Activated CD4-positive, alpha-beta memory T cell treated with anti-CD3 and anti-CD28 coated beads for 36 hours (primary cell): ENCODE measurements at places on chromosomes 7 and 10.

DNA sequence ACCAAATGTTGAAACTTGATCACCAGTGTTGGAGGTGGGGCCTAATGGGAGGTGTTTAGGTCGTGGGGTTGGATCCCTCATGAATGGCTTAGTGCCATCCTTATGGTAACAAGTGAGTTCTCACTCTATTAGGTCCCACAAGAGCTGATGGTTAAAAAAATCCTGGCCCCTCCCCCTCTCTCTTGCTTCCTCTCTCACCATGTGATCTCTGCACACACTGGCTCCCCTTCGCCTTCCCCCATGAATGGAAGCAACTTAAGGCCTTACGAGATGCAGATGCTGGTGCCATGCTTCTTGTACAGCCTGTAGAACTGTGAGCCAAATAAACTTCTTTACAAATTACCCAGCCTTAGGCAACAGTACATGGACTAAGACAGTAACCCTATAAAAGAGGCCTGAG, 62.7 kb downstream of the PPP1R3C start:
- DNase-seq: no peak

GRCh38 chr7:41491883-41492471, 210.9 kb downstream of the INHBA start:
- DNase-seq: no peak

GRCh38 chr10:24457661-24458318, 248.9 kb downstream of the KIAA1217 start:
- DNase-seq: no peak

GRCh38 chr7:155962191-155962967, 150.1 kb upstream of the SHH start:
- peak; percentile 65 for DNase-seq

- no peak for DNase-seq
Observed at GRCh38 chr10:104612571-104613205, 28.4 kb upstream of the SORCS3 start.

- DNase-seq: no peak
Observed at GRCh38 chr7:157560710-157561522, 224.1 kb downstream of the DNAJB6 start.

DNA sequence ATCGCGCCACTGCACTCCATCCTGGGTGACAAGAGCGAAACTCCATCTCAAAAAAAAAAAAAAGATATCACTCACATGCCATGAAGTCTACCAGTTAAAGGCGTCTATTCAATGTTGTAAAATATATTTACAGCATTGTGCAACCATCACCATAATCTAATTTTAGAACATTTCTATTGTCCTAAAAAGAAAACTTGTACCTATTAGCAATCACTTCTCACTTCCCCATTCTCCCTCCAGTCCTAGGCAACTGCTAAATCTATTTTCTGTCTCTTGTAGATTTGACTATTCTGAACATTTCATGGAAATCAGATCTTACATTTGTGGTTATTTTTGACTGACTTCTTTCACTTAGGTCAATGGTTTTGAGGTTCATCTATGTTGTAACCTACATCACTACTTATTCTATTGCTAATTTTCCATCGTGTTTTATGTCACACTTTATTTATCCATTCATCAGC, 25.2 kb upstream of the OTUD1 start:
- DNase-seq: no peak

DNA sequence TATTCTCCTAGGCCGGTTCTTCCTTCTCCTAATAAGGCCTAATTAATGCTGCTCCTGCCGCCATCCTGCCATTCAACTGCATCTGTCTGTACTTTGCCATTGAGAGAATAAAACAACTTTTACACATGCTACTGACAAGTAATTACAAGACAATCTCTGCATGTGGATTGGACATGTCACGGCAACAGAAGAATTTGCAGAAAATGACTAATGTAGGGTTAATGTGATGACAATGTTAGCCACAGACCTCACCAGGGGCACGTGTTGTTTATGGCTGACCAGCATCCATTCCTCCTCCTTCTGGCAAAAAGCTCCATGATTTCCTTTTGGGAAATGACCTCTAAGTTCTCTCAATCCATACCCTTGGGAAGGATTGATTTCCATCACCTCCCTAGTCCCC, 58.0 kb downstream of the NEBL start:
- no peak for DNase-seq

- DNase-seq: no peak
Observed at GRCh38 chr7:143413123-143413522, 4.5 kb upstream of the EPHA1 start.

GRCh38 chr7:122833888-122834570, 52.2 kb downstream of the CADPS2 start:
- no peak for DNase-seq

DNA sequence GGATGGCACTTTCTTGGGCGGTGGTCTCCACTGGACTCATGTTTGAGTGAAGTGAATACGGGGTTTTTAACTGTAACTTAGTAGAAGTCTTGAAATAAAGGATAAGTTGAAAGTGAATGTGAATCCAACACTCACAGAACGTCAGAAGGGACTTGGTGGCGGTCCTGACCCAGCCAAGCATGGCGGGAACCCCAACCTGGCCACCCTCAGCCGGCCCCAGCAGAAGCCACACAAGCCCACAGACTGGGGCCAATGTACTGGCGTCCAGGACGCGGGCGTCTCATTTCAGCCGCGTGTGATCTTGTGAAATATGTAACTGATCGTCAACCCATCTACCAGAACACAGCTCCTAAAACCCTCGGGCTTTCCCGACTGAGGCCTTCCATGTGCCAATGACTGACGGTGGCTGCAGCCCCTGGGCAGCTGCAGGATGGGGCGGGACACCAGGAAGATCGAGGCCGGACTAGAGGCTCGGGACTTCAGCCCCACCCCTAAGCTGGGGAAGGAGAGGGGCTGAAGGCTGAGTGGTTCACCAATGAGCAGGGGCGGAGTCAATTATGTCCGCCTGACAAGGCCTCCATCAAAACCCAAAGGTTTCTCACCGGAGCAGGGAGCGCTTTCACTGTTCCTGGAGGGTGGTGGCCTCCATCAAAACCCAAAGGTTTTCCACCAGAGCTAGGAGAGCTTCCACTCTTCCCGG, 161.5 kb downstream of the MAD1L1 start:
- no peak for DNase-seq

DNA sequence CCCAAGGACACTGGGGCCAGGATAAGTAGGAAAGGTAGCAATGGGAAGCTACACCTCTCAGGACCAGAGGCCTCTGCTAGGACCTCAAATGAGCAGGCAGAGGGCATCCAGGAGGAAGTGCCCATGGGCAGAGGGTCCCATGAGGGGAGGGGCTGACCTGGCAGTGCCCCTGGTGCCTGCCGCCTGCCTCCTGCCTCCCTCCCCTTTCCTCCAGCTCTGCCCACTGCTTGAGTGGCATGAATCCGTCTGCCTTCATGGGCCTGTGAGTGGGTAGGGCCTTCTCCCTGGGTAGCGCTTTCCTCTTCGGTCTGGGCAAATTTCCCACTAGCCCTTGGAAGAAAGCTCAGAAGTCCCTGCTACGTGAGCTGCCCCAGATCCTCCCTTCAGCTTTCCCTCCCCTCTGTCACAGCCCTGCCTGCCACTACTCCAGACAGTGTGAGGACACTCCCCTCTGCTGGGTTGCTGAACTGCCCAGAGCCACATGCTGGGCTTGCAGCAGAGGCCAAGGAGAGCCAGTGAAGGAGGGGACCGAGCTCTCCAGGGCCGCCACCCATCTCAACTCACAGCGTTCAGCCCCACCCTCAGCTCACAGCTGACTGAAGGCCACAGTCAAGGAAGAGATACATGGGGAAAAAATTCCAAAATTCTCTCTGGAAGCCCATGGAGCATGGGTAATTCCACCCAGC, 141.4 kb downstream of the ARHGAP22 start:
- DNase-seq: peak; percentile 4

- DNase-seq: no peak
Observed at GRCh38 chr7:158284617-158285382, 302.8 kb downstream of the PTPRN2 start.

DNA sequence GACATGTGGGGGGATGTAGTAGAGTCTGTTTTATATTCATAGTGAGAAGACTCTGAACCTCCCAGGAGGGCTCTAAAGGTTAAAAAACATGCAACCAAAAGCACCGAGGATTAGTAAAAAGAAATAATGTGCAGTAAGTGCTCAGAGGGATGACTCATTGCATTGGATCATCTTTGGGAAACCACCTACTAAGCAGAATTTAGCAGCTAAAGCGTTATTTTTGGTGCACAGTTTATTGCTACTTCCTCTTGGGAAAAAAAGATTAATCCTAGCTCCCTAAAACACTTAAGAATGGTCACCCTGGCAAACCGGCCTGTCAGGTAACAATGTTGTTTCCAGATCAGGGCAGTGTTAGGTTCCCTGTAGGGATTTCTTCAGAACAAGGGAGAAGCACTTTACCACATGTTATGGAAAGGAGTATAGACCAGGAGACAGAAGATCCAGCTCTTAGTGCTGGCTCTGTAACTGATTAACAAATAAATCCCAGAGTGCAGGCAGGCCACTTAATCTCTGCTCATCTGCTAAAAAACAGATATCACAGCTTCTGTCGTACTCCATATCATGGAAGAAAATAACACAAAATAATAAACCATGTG, 44.8 kb upstream of the FAM133B start:
- DNase-seq: no peak

- DNase-seq: no peak
Observed at GRCh38 chr7:129556607-129557133, 54.3 kb downstream of the SMKR1 start.

DNA sequence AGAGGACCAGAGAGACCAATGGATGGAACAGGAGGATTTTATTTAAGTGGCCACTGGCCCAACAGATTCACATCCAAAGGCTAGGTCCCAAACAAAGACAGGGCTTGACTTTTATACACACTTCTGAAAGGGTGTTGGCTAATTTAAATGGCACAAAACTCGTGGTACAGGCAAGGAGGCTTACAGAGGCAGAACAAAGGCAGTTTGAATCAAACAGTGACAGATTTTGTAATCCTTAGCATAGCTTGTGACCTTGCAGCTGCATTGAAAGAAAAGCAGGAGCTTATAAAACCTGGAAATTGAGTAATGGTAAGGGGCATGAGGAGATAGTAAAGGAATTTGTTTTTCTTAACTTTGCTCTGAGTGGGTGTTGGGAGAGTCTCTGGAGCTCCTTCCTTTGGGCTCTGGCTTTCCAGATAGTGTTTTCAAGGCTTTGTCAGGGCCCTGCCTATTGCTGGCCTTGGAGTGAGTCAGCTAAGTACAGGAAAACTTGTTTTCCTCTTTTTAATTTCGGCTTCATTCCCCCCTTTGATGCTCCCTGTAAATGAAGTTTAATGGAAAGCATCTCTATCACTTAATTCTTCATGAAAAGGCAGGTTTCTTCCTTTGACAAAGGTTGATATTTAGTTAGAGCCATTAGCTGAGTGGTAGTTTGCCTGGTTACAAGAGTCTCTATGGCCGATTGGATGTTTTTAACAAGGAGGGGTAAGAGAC, 96.9 kb downstream of the TRIM24 start:
- no peak for DNase-seq

DNA sequence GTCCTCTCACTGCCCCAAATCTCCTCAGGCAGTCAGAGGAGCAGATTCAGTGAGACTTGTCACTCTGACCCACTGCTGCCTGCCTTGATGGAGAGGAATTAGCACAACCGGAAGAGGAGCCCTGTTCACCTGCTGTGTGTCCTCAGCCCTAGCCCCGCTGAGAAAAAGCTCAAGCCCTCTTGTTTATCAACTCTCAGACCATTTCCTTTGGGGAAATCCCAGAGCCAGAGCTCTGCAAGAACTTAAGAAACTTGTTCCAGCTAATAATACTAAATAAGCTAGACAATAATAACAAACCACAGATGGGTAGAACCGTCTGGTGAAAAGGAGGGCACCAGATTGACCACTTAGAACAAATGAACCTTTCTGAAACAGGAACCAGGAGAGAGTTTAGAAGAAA, 37.7 kb upstream of the ITGB1 start:
- DNase-seq: no peak

DNA sequence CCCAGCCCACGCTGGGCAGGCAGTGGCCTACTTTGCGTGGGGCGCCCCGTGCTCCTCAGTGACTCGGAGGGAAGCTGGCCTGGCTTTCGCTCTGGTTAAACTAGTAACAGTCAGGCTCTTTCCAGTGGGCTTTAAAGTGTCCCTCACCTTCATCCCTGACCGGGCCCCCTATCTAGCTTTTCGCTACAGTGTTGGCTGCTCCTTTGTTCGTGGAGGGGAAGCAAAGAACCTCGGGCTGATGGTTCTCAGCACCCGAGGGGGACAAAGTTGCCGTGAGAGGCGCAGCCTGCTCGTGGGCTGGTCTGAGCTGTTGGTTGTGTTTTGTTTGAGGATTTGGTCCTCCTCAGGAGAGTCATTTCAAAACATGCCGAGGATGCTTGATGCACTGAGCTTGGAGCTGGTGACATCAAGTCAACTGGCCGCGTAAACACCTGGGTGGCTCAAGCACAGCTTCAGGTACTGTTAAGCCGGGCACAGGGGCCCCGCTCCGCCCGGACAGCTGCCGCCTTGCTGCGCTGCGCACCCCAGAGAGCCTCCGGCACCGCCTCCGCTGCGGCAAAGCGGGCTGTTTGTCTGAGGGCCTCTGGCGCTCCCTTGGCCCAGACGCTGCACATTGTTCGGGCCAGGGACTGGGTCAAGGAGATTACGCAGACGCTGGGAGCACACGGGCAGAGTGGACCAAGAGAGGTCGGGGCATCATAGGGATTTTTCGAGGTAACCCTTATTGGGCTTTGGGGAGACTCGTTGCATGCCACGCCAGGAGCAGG, 1.6 kb downstream of the DLX6 start:
- DNase-seq: no peak
